Fibroblast of gingiva (primary cell): ENCODE measurements at places on chromosomes 13 and 19.
A peak's percentile ranks its signal among the peaks of the same experiment; 100 is the strongest.

DNA sequence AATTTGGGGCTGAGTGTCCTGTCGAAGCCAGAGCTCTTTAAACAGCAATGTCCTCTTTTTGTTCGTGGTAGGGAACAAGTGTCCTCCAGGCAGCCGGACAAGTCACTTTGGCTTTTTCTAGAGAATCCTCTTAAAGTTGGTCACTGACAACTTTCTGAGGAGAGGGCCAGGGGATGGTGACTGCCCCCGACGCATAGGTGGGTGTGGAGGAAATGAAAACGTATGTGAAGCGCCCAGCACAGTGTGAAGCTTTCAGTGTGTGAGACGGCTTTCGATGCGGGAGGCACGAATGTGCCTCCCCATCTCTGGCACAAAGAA is 45.8 kb upstream of the ZNF536 start:
- DNase-seq: no peak

GRCh38 chr19:6099599-6099998 is 10.7 kb downstream of the RFX2 start:
- DNase-seq: no peak

DNA sequence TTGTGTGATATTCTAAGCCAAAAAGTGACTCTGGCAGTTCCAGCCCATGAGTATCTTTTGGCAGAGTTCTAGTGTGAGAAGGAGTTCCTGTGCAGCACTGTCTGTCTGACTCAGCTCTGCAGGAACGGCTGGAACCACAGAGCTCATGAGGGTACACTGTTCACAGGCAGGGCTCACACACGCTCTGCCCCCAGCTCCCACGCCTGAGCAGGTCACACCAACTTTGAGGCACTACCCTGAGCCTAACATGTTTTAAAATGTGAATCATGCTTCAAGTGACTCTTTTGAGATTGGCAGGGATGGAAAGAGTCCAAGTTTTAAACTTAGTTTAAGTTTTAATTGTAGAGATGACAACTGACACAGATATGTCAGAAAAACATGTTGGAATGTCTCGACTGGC is 1203.3 kb downstream of the UQCRFS1 start:
- DNase-seq: no peak

DNA sequence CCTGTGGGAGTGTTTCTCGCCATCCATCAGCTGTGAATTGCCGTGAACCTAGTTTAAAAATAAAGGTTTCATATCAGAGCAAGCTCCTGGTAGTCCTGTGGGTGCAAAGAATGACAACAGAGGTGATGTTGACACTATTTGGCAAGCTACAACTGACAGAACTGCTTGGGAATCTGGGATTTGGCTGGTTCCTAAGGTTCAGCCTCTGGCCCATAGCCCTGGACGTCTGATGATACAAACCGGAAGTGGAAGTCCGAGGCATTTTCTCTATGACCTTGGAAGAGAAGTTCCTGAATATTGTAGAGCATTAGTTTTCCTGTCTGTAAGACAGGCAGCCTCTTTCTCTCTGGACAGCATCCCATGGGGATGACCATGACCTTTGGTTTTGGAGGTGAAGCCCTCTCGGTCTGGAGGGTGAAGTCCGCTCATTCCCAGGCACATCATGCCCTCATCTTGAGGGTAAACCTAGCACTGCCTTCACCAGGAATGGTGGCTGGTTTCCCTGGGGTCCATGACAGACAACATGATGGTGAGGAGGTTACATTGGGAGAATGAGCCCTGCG is 29.1 kb downstream of the GATAD2A start:
- peak; percentile 73 for DNase-seq

DNA sequence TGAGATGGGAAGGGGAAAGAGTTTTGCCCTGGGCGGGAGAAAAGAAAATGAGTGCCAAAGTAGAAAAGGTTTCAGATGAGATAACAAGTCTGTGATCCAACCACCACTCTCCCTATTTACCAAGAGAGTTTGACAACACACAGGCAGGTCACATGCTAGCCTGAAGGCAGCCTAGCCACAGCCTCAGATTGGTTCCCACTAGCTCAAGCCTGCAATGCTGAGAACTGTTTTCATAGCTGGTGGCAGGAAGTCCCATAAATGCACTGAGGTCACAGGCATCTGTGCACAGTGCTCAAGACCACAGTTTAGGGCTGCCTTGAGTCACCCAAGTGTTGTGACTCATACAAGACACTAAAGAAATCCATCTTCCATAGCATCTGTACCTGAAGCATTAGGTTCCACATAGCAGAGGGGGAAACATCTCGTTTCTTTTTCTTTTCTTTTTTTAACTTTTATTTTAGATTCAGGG is 18.5 kb upstream of the POP4 start:
- no peak for DNase-seq

DNA sequence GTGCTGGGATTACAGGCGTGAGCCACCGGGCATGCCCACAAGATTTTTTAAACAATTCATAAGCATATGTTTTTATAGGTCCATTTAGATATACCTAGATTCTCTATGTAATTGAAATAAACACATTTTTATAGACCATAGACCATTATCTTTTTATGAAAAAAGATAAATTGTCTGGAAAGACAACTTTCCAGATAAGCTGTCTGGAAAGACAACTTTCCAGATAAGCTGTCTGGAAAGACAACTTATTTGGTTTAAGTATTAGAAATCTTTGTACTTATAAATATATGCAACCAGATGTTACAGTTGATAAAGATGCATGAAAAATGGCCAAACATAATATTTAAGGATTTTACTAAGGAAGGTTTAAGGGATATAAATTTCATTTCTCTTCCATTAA is 538.5 kb downstream of the GPC6 start:
- no peak for DNase-seq

DNA sequence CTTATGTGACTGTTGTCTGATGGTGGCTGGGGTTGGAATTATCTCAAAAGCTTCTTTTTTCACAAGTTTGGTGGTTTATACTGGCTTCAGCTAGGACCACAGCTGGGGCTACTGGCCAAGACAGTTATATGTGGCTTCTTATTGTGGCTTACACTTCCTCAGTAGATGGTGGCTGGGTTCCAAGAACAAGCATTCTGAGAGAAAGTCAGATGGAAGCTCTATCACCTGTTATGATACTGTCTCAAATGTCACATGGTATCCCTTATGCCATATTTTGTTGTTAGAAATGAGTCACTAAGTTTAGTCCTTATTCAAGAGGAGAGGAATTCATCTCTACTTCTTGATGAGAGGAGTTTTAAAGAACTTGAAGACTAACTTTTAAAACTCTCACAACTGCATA is 41.6 kb downstream of the NDFIP2 start:
- no peak for DNase-seq

DNA sequence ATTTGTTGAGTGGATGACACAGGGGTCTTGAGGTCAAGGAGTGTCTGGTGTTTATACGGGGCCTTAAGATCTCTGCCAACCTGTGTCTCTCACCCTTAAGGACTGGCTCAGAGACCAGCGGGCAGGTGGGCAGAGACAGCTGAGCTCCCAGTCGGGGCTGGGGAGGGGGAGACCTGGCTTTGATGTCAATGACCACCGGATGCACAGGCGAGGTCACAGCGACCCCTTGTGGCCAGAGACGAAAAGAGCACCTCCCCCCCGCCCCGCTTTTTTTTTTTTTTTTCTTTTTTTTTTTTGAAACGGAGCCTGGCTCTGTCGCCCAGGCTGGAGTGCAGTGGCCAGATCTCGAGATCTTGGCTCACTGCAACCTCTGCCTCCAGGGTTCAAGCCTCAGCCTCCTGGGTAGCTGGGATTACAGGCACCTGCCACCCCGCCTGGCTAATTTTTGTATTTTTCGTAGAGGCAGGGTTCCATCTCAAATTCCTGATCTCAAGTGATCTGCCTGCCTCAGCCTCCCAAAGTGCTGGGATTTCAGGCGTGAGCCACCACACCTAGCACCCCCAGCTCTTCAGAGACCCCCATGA is 12.1 kb upstream of the KLK14 start:
- DNase-seq: no peak

- DNase-seq: peak; percentile 17
These were observed 25.2 kb upstream of the FNDC3A start for GRCh38 chr13:48950501-48950875.

- no peak for DNase-seq
These were observed 11.4 kb downstream of the TPGS1 start for GRCh38 chr19:518598-519231.
